Stimulated activated CD4-positive, alpha-beta T cell treated with anti-CD3 and anti-CD28 coated beads, Interleukin-4, amount 100 ng/mL, for 1 hour (primary cell): ENCODE measurements at places on chromosomes 13 and 19.

GRCh38 chr19:56732976-56733375, 61.4 kb upstream of the ZNF835 start:
- no peak for DNase-seq

DNA sequence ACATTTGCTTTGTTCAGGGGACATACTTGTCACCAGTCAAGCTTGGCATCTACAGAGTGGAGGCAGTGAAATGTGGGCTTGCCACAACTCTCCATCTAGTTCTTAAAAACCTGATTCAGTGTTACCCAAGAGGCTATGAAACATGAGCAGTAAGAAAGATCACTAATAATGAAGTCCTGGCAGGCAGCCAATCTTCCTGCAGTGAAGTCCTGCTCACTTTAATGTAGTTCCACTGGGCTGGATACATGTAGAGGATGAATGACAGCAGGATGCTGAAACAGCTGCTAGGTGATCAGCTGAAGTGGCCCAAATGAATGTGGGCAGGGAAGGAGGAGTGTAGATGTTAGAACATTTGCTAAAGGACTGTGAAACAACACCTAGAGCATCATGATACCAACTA, 1213.1 kb downstream of the OLFM4 start:
- DNase-seq, result no peak

- no peak for DNase-seq
Observed at GRCh38 chr13:36612230-36612629, 61.6 kb upstream of the SERTM1 start.

- no peak for DNase-seq
Observed at GRCh38 chr19:48718711-48719231, 754 bp downstream of the MAMSTR start.

DNA sequence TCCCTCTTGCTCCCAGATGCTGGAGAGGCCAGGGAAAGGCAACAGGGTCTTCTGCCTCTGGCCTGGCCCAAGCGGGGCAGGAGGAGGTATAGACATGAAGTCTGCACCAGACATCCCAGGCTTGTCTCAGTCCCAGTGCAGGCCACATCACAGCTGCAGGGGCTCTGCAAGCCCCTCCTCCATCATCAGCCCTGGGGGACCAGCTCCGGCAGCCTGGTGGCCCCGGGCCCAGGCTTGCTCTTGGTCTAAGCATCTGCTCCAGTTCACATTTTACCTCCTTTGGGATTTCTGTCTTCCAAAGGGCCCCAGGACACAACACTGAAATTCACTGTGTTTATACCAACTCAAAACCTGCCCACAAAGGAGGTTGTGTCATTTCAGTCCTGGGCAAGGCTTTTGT, 359.4 kb downstream of the ZNF536 start:
- no peak for DNase-seq

- no peak for DNase-seq
Observed at GRCh38 chr19:7658219-7658686, 10.6 kb upstream of the RETN start.

- no peak for DNase-seq
Observed at GRCh38 chr13:45332036-45332830, 8.8 kb downstream of the TPT1 start.

- no peak for DNase-seq
Observed at GRCh38 chr13:30496147-30496546, 30.4 kb upstream of the HMGB1 start.

GRCh38 chr13:24148414-24149235, 11.9 kb upstream of the SPATA13 start:
- no peak for DNase-seq

DNA sequence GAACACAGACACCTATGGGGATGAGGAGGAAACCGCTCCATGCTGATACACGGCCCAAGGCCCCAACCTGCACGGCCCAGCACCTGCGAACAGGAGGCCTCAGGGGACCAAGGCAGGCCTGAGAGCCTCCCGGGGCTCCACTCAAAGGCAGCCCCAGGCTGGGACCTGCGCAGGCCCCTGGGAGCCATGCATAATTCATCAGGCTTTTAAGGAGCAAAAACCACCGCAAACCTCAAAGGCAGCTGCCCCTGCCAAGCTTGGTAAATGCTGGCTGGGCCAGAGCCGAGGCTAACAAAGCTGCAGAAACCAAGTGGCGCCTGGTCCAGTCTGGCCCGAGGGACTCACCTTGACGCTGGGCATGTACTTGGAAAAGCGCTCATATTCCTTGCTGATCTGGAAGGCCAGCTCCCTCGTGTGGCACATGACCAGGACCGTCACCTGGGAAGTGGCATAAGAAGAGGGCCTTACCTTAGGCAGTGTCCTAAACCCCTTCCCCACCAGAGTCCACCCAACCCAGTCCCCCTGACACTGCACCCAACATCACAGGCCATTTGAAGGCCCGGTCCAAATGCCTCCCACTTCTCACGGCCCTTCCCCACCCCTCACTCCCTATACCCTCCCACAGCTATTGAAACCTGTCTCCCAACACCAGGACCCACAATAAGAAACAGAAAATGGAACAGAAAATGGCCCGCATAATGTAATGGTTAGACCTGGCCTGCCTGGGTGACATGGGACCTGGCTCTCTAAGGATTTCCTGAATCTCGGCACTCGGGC, 7.8 kb downstream of the DDX39A start:
- no peak for DNase-seq

GRCh38 chr13:42380420-42381164, 108.6 kb downstream of the AKAP11 start:
- no peak for DNase-seq

- no peak for DNase-seq
Observed at GRCh38 chr13:85166891-85167290, 632.3 kb downstream of the SLITRK6 start.
